ENCODE measurements at places on chromosomes 5 and 9. TPM values are rescaled to one million over a fixed set of nuclear protein-coding genes. Genes with fewer than 3 reads are reported as not detected.
A peak's percentile ranks its signal among the peaks of the same experiment; 100 is the strongest.

- DNase-seq: no peak
Measured at GRCh38 chr5:110925398-110925797, 146.1 kb upstream of the TSLP start.

The CD180 gene
- total RNA-seq: 0.48 TPM

- DNase-seq: no peak
Measured at GRCh38 chr5:54844905-54845566, 140.4 kb downstream of the ESM1 start.

- DNase-seq: no peak
Measured at GRCh38 chr9:125649826-125650225, 57.2 kb downstream of the MAPKAP1 start.

DNA sequence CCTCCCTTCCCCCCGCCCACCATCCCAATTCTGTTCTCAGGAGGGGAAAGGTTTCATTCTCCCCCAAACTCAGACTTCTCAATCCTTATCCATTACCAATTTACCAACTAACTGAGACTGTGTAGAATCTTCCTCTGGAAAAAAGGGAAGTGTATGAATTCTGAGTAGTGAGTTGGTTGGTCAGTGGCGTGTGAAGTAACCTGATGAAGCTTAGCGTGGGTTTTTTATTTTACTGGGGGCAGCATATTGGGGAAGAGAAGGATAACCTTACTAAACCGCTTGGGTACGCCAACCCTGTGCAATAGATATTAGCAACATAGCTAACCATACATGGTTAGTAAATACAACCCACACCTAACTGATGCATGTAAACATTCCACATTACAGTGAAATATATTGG lies 1.1 kb upstream of the DNAJC21 start:
- DNase-seq: no peak

DNA sequence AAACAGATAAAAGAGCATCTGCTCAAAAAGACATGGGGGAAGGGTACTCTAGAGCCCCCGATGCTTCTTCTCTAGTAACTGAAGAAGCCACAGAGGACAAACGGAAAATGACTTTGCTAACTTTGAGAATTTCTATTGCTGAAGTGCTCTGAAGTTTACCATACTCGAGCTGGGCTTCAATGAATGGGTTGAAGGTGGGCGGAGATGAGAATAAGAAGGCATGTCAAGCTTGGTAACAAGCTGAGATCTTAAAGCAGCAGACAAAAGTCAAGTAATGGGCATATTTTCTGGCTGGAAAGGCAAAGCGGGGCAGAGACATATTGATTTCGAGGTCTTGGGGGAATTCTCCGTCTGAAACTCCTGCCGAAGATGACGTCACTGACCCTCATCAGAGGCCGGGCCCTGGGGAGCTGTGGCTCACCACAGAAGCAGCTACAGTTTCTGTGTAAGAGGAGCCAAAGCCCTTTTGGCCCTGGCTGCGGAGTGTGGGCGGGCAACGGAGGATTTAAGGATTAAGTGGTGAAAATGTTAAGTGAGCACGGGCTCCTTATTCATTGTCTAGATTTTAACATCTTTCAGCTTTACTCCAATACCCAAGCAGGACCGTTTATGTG lies 115.8 kb upstream of the SLIT3 start:
- peak; percentile 16 for DNase-seq

DNA sequence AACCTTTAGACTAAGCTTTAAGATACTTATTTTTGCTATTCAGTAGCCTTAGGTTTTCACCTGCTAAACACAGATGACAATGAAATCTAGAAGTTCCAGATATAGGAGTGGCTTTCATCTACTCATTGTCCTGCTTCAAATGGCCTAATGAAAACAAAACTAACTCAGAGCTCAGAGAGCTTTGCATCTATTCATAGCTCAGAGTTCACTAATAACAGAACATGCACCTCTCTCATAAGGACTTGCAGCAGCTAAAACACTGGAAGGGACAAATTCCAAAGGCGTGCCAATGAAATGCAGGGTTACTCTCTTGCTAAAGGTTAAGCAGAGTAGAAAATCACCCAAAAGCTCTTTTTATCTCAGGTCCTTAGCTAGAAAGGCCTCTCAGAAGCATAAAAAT lies 29.0 kb downstream of the SLC31A2 start:
- DNase-seq: no peak

- DNase-seq: no peak
Measured at GRCh38 chr5:6432206-6432605, 16.5 kb upstream of the UBE2QL1 start.

DNA sequence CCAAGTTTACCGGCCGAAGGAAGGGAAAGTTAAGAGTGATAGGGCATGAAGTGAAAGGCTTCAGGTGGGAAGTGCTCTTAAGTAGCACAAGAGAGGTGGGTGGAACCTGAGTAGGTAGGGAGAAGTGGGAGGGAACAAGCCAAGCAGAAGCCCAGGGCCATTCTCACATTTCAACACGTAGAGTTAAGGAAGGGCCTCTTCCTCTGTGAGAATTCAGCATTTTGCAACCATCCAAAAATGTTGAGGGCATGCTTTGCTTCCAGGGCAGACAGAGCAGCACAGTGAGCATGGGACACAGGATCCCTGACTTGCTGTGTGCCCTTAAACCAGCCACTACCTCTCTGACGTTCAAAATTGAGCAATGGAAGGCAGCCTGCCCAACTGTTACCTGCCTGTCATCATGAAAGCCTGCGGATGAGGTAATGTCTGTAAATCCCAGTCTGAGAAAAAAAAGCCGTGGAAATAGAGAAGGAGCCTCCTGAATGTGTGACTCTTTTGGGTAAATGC lies 3.3 kb downstream of the CYFIP2 start:
- no peak for DNase-seq

GRCh38 chr9:37340961-37341360 lies 81.5 kb upstream of the GRHPR start:
- DNase-seq: no peak

The CNTNAP3B gene
- 6.8 TPM for total RNA-seq

GRCh38 chr5:55597014-55597981 lies 62.5 kb upstream of the PLPP1 start:
- DNase-seq: peak; percentile 42

The ST6GALNAC4 gene
- 29.5 TPM for total RNA-seq

GRCh38 chr5:142400415-142400814 lies 75.6 kb upstream of the SPRY4 start:
- DNase-seq: no peak

DNA sequence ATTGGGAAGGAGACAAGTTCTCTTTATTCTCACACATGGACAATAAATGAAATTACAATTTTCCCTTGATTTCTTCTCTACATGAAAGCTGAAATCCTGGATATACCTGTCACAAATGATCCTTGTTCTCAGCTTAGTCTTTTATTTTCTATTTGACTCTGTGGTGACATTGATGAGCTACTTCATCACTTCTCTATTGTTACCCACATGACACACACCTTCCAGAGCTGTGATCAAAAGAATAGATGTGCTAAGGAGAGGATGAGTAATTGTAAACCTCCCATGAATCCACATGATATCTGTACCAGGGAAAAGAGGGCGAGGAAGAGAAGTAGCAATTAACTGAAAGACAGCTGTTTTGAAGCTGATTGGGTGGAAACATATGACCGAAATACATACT lies 102.0 kb downstream of the CAVIN4 start:
- DNase-seq: no peak

DNA sequence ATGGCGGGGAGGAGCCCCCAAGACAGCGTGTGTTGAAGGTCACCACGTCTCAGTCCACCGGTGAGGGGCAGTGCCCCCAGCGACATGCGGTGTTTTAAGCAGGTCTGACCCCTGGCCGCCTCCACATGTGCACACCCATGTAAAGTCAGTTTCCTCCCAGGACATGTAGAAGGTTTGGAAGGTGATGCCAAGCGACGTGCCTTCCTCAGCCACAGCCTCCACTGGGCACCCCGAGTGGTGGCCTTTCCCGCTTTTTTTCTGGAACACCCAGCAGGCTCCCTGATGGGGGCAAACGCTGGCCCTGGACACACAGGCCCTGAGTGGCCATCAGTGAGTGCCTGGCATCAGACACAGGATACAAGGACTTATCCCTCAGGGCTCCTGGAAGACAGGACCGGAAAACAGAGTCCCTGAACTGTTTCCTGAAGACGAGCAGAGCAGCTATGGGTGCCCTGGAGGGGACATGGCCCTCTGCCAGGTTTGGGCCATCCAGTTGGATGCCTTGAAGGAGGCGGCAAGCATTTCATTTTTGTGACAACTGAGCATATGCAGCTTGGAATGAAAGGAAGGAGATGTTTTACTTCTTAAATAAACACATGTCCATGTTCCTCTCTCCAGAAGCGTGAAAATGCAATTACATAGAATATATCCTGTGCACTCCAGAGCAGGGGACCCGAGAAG lies 275.8 kb upstream of the IRX2 start:
- no peak for DNase-seq
